ENCODE measurements at places on chromosomes 7 and 10.

DNA sequence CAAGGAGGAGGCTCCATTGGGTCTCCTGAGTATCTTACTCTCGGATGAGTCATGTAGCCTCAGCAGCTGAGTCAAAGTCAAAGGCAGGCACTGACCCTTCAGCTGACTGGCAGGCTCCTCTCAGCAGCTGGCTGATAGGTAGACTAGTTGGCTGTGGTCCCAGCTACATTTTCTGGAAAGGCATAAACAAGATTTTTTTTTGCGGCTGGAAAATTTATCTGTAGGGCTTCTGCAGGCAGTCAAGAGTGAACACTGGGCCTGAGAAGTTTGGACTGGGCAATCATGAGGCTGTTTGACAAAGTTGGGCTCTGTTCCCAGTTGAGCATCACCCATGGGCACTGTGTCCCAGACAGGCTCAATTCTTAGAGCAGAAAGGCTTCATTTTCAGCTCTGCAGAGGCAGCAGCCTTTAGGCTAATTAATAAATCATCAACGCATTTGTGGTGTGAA lies 796.2 kb downstream of the CCSER2 start:
- no peak overlapping the region for H3K4me3 ChIP-seq
- H3K36me3 ChIP-seq = no peaks in the 10 kb centered on the region
- no peak overlapping the region for H3K27ac ChIP-seq

DNA sequence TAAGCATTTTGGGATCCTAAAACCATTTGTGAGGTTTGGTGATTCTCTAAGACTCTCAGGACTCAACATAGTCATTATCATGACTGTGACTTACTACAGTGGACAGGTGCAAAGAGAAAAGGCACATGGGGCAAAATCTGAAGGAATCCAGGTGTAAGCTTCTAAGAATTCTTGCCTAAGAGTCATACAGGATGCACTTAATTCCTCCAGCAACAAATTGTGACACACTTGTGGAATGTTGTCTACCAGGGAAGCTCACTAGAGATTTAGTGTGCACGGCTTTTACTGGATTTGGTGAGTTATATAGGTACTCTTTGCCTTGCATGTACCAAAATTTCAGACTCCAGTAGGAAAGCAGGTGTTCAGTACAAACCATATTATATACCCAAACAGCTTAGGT lies 47.9 kb downstream of the WAC start:
- no peak for DNase-seq
- H3K27me3 ChIP-seq = no peaks in the 10 kb centered on the region
- no peak overlapping the region for H3K4me3 ChIP-seq
- H3K4me1 ChIP-seq = peaks cover 6% of the 10 kb centered on the region

- H3K27me3 ChIP-seq = no peaks in the 10 kb centered on the region
- H3K4me3 ChIP-seq = no peak overlapping the region
- no peaks in the 10 kb centered on the region for H3K4me1 ChIP-seq
- no peak for DNase-seq
- no peaks in the 10 kb centered on the region for H3K36me3 ChIP-seq
Measured at GRCh38 chr7:98305951-98306535, 24.6 kb downstream of the BRI3 start.

DNA sequence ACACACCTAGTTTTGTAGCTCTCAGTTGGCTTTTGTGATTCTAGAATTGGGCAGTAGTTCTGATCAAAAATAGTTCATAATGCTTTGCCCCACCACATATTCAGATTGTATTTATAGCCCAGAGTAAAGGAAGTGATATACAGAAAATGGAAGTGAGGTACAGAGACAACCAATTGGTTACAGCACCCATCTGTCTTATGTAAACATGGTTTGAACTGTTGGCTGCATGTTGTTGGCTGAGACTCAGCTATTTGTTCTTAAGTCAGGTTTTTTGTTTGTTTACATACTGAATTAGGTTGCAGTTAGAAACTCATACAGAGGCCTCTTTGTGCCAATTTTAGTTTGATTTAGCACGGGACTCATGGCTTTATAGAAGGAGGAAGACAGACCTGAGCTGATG lies 158.9 kb upstream of the GPR26 start:
- H3K27me3 ChIP-seq = peaks cover 11% of the 10 kb centered on the region
- H3K36me3 ChIP-seq = no peaks in the 10 kb centered on the region
- no peak for DNase-seq

- no peak for DNase-seq
- peaks cover 6% of the 10 kb centered on the region for H3K27me3 ChIP-seq
- no peaks in the 10 kb centered on the region for H3K4me1 ChIP-seq
- H3K27ac ChIP-seq = no peak overlapping the region
- H3K4me3 ChIP-seq = no peak overlapping the region
Measured at GRCh38 chr10:28939281-28940157, 262.2 kb downstream of the BAMBI start.

- no peak overlapping the region for H3K4me3 ChIP-seq
- H3K27ac ChIP-seq = no peak overlapping the region
- no peaks in the 10 kb centered on the region for H3K36me3 ChIP-seq
Measured at GRCh38 chr10:34075254-34075926, 739.7 kb downstream of the PARD3 start.
